Fibroblast of skin of abdomen (primary cell): ENCODE measurements at places on chromosomes 3 and 15.

DNA sequence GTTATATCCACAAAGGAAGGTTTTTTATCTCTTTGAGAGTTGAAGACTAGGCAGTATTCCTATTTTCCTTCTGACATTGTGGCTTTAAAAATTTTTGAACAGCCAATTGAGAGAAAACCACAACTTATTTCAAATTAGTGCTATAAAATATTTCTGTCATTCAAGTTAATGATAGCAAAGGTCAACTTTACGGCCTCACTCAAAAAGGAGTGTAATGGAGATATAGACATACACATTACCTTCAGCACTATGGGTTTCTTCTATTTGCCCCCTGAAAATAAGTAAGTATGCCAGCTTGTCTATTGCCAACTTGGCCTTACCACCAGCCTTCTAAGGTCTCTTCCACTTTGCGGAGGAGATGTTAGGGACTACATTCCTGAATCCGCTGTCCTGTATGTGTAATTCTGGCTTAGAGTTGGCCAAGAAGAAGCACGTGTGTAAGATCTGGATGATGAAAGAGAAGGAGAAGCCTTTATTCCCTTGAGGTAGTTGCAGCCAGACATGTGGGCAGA lies 44.1 kb upstream of the KBTBD8 start:
- no peak for DNase-seq

DNA sequence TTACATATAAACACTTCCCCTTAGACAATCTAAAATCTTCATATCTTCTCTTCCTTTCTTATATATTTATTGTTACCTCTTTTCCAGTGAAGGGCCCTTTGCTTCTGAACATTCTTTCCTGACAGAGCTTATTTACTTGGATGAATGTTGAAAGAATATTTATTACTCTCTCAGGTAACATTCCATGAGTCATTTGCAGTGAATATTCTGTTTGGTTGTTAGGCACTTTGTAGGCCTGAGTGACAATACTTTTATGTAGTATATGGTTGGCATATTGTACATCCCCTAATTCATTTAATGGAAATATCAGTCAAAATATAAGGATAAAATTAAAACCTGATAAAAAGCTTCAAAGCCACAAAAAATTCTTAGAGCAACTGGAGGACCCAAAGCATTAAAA lies 260.9 kb upstream of the KCNMB2 start:
- no peak for DNase-seq

DNA sequence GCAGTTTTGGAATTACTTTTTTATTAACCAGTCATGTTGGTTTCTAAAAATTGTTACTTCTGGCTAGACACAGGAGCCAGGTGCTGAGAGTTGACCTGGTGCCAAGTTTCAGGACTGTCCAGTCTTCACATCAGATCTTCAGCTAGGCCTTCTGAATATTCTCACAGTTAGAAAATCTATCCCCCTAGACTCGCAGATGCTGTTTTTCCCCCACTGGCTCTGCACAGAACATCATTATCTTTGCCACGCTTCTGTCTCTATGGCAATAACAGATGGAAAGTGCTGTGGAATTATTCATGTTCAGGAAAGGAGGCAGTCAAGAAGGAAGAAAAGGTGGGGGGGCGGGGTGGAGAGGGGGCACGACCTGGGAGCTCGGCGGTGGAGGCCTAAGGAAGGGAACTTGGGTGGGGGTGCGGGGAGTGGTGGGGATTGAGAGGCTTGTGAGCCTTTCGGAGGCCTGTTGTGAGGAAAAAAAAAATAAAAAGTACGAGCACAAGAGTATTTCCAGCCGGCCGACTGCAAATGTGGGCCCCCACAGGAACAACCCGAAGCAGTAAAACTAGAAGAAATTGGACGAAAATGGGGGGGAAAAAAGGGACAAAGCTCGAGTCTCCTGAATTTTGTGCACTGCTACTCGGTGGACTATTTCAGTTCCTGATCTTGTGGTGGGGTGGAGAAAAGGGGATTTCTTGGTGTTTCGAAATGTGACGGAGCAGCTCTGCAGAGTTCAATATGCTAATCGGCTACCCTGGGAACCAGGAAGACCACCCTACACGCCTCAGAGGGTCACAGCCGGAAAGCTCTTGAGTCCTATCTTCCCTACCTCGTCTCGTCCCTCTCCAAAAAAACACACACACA lies 1.5 kb upstream of the SKIL start:
- DNase-seq, result peak; percentile 69

- no peak for DNase-seq
Observed at GRCh38 chr15:84893607-84894006, 9.1 kb downstream of the SLC28A1 start.

DNA sequence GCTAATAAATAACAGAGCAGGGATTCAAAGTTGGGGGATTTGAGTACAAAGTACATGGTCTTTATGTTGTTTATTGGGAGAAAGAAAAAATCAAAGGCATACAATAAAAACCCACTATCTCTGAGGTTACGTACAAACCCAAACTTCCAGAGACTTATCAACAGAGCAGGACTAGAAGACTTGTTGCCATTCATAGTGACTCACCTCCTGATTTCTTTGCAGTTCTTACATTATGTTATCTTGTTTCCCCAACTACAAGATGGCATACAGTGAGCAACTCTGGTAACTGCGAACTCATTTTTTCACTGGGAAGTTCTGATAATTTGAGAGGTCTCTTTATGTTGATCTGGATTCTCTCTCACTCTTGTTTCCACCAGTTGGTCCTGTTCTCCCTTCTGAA lies 80.6 kb upstream of the ETV5 start:
- DNase-seq, result no peak

- DNase-seq, result peak; percentile 59
Observed at GRCh38 chr15:76139368-76140073, 79.7 kb downstream of the TMEM266 start.

GRCh38 chr3:196326936-196327335 lies 8.9 kb upstream of the DYNLT2B start:
- DNase-seq, result no peak

- DNase-seq, result no peak
Observed at GRCh38 chr15:89340573-89340972, 5.9 kb upstream of the POLG start.

DNA sequence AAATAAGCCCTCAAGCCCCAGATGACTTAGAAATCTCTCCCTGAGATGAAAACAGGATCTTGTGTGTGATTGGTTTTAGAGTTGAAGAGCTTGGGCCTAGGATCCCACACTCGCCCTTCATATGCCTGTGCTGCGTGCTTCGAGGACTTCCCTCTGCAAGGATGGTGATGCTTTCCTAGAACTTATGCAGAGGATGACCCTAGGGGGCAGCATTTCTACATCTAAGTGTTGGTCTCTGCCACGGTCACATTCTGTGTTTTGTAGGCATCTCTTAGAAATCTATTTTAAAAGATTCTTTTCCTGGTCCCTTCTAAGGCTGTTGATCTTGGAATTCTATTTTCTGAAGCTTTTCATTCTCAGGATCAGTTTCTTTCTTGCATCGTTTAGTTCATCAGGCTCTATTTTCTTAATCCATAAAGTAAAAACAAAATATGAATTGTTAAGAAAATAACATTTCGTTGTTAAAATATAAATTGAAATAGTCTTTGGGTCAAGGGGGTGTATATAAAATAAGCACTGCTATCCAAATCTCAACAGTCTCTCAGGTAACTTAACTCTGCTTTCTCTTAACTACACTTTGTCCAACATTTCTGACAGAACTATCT lies 45.7 kb downstream of the WDR76 start:
- DNase-seq, result peak; percentile 73

DNA sequence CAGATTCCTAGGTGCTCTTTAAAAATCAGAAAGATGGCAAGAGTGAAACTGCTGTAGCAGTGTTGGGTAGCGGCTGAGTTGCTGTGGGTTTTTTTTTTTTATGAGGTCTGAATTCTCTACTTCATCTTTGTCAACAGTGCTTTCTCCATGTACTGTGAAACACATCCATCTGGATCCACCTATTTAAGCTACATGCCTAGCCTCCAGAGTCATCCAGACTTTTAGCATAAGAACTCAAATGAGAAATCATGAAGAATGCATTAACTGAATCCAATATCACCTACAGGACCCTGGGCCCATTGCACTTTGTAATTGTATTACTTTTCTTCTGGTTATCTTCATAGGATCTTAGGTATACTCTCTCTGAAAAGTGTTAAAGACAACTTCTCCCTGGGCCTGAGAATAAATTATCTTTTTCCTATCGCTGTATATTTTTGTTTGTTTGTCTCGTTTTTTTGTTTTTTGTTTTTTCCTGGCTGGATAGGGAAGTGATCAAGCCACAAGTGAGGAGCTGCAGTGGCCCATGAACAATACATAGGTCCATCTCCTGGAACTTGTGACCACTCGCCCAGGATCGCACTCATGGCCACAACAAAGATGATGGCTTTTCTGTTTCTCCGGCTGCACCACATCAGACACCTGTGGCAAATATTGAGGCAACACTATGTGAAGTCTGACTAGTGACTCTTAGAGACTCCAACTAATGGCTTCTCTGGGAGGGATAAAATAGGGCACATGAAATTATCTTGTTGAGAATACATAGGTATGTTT lies 609.9 kb upstream of the AGTR1 start:
- no peak for DNase-seq

- peak; percentile 38 for DNase-seq
Observed at GRCh38 chr3:9308298-9308990, 54.4 kb upstream of the THUMPD3 start.

DNA sequence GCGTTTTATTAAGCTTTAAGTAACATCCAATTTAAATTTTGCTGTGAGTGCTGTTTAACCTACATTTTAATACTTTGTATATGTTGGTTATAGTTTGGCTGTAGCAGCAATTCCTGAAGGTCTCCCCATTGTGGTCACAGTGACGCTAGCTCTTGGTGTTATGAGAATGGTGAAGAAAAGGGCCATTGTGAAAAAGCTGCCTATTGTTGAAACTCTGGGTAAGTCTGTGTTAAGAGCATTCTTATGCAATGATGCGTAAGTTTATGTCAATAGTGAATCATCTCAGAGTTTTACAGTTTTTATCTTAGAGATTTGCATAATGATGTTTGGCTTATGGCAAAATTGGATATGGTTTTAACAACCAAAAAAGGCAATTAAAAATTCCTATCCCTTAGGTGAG lies 62.7 kb downstream of the ASTE1 start:
- DNase-seq, result peak; percentile 92

DNA sequence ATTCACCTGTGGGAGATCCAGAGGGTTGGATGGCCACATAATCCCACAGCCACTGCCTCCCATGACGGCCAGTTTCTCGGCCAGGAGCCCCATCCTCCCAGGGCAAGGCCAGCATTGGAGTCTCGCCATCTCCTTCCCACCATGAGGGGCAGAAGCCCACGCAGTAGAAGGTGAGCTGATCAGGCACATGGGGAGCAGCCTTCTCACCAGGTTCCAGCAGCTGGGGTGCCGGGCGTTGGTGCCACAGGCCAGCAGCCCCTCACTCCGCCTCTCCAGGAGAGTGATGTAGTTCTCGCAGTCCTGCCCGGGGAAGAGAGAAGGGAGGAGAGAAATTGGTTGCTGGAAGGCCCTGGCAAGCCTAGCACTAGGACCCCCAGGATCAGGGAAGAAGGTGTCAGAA lies 16.1 kb downstream of the SEMA7A start:
- DNase-seq, result no peak

GRCh38 chr15:87626860-87627259 lies 629.7 kb downstream of the NTRK3 start:
- DNase-seq, result no peak

DNA sequence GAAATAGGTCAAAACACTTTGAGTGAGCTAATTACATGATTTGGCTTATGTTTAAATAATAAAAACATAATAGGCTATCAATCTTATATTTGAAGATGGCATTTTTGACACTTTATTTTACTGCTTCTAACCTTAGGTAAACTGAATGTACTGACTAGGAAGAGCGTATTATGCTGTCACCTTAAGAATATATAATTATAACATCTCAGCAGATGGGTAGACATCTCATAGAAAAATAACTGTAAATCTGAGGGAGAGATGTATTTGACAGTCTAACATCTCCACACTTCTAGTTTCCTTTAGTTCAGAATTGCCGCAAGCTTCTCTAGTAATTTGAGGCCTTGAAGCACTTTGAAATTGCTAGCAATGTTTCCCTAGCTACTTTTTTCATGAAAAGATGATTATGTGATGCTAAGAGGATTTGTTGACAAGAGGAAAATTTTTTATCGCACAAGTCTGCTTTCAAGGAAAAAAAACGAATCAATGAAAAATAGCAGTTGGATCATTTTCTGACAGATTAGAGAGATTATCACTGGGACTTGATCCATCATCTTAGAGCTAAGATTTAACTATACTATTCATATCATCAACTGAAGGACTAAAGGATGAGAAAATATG lies 238.2 kb upstream of the NAALADL2 start:
- DNase-seq, result no peak
